Gastrocnemius medialis (tissue), 4 donors: ENCODE measurements at places on chromosomes 12 and 14. TPM values are rescaled to one million over a fixed set of nuclear protein-coding genes. Genes with fewer than 3 reads are reported as not detected.
A peak's percentile ranks its signal among the peaks of the same experiment; 100 is the strongest.

DNA sequence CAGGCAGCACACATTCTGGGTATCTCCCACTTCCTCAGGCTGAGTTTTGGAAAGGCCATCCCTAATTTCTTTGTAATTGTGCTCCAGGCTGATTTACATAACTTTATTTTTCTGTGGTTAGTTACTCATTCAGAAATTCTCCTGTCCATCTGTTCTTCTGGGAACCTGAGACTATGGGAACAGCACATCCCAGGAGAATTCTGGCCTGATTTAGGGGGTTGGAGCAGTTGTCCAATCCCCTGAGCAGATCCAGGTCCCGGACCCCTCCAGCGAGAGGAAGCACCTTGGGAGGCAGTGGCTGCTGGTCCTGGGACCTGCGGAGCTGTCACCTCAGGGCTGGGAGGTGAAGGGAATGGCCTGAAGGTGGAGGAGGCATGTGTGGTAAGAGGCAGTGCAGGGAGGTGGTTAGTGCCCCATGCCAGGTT lies 40.4 kb downstream of the TSPAN9 start:
- H3K4me3 ChIP-seq: no peak overlapping the region
- H3K36me3 ChIP-seq: no peaks in the 10 kb centered on the region
- H3K27me3 ChIP-seq: no peaks in the 10 kb centered on the region

GRCh38 chr12:69106482-69107118 lies 132.8 kb upstream of the CPSF6 start:
- DNase-seq: no peak
- H3K27me3 ChIP-seq: no peaks in the 10 kb centered on the region
- no peak overlapping the region for H3K27ac ChIP-seq
- no peaks in the 10 kb centered on the region for H3K36me3 ChIP-seq

CHFR gene
- total RNA-seq: 10.8 TPM

DNA sequence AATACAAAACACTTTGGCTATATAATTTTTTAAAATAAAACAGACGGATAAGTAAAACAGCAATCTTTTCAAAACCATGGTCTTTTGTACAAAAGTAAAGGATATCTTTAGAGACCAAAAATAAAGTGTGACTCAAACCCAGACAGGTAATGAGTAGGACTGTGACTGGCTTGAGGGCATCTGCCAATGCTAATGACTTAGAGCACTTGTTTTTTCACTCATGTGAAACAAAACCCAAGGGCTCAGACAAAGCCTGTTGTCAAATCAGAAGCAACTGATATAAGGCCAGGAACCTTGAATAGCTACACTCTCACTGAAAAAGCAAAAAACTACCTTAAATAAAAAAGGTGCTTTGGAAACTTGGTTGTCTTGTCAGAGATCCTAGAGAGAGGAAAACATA lies 357.4 kb downstream of the TMEM117 start:
- DNase-seq: no peak
- H3K27me3 ChIP-seq: no peaks in the 10 kb centered on the region
- no peak overlapping the region for H3K27ac ChIP-seq
- no peaks in the 10 kb centered on the region for H3K36me3 ChIP-seq

- DNase-seq: no peak
- no peak overlapping the region for H3K4me3 ChIP-seq
- H3K27ac ChIP-seq: no peak overlapping the region
- H3K4me1 ChIP-seq: no peaks in the 10 kb centered on the region
- no peaks in the 10 kb centered on the region for H3K27me3 ChIP-seq
Measured at GRCh38 chr14:72597252-72598233, 296.4 kb downstream of the DPF3 start.

GRCh38 chr14:50608302-50608851 lies 48.4 kb downstream of the ATL1 start:
- H3K36me3 ChIP-seq: no peaks in the 10 kb centered on the region
- H3K27ac ChIP-seq: no peak overlapping the region
- no peak for DNase-seq
- H3K4me3 ChIP-seq: no peak overlapping the region

GRCh38 chr14:73223049-73223448 lies 14.3 kb upstream of the PAPLN start:
- H3K27ac ChIP-seq: no peak overlapping the region
- no peak overlapping the region for H3K4me3 ChIP-seq
- no peaks in the 10 kb centered on the region for H3K4me1 ChIP-seq
- no peaks in the 10 kb centered on the region for H3K36me3 ChIP-seq
- no peak for DNase-seq

- H3K36me3 ChIP-seq: no peaks in the 10 kb centered on the region
- DNase-seq: no peak
- no peaks in the 10 kb centered on the region for H3K27me3 ChIP-seq
- H3K4me1 ChIP-seq: no peaks in the 10 kb centered on the region
- H3K4me3 ChIP-seq: no peak overlapping the region
Measured at GRCh38 chr12:102633981-102634605, 153.7 kb upstream of the IGF1 start.

SAMD15 gene
- total RNA-seq: not detected

DNA sequence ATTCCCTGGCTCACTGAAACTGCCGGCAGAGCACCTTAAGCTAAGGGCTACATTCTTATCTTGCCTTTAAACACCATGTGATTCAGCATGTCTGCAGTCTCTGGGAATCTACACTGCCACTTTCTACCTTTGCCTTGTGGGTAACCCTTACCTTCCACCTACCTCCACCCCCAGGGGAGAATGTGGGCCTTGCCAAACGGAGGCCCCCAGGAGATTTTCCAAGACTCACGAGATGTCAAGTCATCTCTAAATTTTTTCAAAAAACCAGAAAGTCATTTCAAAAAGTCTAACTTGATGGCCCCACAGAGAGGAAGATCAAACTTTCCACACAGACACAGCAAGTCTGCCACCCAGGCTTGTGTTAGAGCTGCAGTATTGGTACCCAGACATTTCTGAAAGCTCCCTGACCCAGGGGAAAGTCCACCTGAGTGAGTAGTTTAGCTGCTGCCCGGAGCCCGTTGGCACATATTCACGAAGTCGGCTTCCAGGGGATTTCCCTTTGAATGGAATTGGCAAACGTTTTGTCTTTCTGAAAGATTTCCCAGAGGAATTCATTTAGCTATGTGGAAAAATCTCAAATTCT lies 4.7 kb upstream of the PSMA6 start:
- H3K4me1 ChIP-seq: no peaks in the 10 kb centered on the region
- DNase-seq: no peak
- no peaks in the 10 kb centered on the region for H3K27me3 ChIP-seq
- no peak overlapping the region for H3K4me3 ChIP-seq

GRCh38 chr14:92888896-92889295 lies 34.1 kb upstream of the CHGA start:
- no peak for DNase-seq
- H3K36me3 ChIP-seq: no peaks in the 10 kb centered on the region
- peaks cover 3% of the 10 kb centered on the region for H3K27me3 ChIP-seq
- H3K27ac ChIP-seq: no peak overlapping the region

- H3K27me3 ChIP-seq: no peaks in the 10 kb centered on the region
- DNase-seq: no peak
- no peaks in the 10 kb centered on the region for H3K36me3 ChIP-seq
- no peak overlapping the region for H3K4me3 ChIP-seq
- peaks cover 10% of the 10 kb centered on the region for H3K4me1 ChIP-seq
Measured at GRCh38 chr12:52284562-52285171, 6.7 kb downstream of the KRT81 start.

DNA sequence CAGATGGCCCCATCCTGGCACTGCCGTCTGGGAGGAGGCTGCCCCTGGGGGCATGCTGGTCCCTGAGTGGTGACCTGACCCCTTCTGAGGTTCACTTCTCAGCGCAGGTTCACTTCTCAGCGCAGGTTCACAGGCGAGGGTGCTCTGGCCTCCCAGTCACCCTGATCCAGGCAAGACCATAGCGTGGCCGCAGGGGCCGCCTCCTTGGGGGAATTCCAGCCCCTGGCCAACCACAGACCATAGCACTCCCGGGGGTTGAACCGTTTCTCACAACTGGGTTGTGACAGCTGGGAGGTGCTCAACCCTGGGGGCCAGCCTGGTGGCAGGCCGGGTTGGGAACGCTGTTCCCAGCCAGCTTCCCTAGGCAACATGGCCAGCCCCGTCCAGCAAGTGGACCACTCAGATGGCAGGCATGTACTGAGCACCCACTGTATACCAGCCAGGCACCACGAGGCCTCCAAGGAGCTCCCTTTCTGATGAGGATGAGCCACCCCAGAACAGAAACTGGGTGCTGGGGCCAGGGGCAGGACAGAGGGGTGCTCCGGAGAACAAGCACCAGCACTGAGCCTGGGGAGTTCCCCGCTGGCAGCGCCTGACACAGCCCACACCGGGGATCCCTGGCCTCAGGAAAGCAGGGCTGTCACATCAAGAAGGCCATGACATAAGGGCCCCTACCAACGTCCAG lies 28.3 kb upstream of the ZFP36L1 start:
- no peaks in the 10 kb centered on the region for H3K27me3 ChIP-seq
- H3K4me3 ChIP-seq: no peak overlapping the region
- peaks cover 5% of the 10 kb centered on the region for H3K4me1 ChIP-seq
- no peaks in the 10 kb centered on the region for H3K36me3 ChIP-seq

HDAC7 gene
- 12.2 TPM for total RNA-seq

DNA sequence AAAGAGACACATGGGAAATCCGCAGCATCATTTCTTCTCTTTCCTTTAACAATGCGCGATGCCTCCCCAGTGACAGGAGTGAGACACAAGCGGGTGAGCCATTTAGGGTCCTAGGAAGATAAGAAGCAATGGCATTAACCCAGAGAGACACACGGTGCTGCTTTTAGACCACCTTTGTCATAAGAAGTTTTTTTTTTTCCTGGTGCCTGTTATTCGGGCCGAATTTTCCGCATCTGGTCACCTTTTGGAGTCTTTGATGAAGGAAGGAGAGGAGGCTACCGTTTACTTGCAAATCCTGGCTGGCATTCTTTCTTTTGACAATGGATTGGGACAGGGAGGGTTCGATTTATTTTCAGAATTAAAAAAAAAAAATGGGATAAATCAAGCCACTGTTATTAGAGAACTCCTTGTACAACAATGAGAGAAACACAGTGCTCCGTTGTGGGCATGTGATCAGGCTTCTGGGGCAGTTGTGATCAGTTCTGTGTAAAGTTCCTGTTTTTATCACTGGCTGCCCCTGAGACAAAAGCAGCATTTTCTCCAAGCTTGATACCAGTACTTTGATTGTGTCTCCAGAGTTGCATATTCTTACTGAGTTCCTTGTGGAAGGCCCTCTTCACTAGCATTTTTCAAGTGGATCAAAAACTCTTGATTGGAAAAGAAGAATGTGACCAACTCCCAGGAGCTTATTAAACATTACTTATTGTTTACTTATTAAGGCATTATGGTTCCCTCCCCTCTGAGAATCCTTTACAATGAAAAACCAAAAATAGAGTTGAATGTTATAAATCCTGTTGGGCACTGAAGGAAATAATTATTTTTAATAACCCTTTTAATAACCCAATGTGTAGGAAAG lies 1.1 kb downstream of the DIP2B start:
- peak overlapping the region; percentile 95 for H3K27ac ChIP-seq
- H3K4me3 ChIP-seq: peak overlapping the region; percentile 80
- no peak for DNase-seq
- peaks cover 47% of the 10 kb centered on the region for H3K4me1 ChIP-seq
- H3K36me3 ChIP-seq: no peaks in the 10 kb centered on the region

DNA sequence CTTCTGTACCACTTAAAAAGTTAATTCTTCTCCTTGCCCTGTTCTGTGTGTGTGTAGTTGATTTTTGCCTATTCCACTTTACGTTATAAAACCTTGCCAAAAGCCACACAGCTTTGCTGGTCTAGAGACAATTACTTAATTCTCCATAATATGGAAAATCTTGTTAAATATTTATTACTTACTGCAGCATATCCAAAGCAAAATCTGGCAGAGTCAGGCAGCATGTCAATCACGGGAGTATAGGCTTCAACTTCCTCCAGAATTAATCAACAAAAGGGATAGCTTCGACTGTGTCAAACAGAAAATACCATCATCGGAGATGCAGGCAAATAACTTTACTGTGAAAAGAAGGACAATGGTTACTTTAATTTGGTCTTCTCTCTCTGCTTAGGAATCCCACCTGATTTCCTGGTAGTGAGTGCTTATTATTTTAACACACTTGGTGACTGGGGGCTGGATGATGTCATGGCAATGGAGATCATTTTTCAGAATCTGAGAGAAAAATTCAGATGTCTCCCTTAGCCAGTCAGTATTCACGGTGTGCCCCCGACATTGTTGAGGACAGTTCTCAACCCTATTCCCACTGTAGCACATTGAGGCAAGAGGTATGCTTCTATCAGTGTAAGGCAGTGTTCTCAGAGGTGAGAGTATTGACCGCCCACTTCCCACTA lies 3.7 kb upstream of the MSRB3 start:
- no peak overlapping the region for H3K27ac ChIP-seq
- no peak for DNase-seq
- no peaks in the 10 kb centered on the region for H3K27me3 ChIP-seq
- H3K36me3 ChIP-seq: no peaks in the 10 kb centered on the region
- peaks cover 4% of the 10 kb centered on the region for H3K4me1 ChIP-seq

HCAR1 gene
- not detected for total RNA-seq

DNA sequence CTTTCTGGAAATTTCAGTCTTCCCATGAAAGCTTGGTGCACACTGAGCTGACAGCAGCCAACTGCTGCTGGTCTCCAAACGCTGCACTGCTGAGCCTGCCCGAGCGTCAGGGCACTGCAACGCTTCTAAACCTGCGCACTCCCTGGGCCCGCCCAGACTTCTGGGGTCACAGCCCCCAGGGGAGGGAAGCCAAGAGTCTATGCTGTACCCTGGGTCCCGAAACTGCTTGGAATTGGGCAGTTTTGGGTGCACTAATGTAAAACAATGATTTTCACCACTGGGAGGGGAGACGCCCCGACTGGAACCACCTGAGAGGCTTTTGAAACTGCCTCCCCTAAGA lies 32.0 kb downstream of the CCDC92 start:
- no peaks in the 10 kb centered on the region for H3K27me3 ChIP-seq
- no peaks in the 10 kb centered on the region for H3K4me1 ChIP-seq
- DNase-seq: no peak
- H3K36me3 ChIP-seq: peaks cover 57% of the 10 kb centered on the region

- no peak overlapping the region for H3K27ac ChIP-seq
- no peak for DNase-seq
- H3K36me3 ChIP-seq: no peaks in the 10 kb centered on the region
- peaks cover 6% of the 10 kb centered on the region for H3K27me3 ChIP-seq
- H3K4me1 ChIP-seq: no peaks in the 10 kb centered on the region
- no peak overlapping the region for H3K4me3 ChIP-seq
Measured at GRCh38 chr12:52354200-52354599, 13.1 kb downstream of the KRT85 start.

DNA sequence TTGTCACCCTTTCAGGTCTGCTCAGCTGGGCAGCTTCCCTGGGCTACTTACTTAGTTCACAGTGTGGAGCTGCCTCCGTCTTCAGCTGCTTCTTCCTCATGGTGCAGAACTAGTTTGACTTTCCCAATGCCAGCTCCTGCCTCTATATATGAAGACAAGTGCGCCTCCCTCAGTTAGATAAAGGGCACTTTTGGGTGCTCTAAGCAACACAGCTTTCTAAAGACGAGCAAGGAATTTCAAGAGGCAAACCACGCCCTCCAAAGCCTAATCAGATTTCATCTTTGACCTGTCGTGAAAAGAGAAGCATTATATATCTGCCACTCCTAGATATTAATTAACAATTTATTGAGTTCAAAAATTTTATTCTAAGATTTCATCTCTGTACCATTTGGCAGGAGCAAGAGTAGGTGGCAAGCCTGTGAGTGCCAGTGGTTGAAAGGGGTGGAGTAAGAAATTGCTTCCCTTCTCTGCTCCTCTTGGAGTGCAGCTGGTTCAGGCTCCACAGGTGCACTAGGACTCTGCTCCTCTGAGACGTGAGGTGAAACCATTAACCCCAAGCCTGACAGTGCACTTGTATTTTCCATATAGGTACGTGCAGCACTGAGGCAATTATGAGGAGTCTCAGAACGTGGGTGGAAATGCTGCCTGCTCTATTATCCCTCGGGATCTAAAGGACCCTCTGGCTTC lies 2.1 kb upstream of the SLC11A2 start:
- peaks cover 15% of the 10 kb centered on the region for H3K4me1 ChIP-seq
- H3K27me3 ChIP-seq: no peaks in the 10 kb centered on the region
- no peak for DNase-seq
- H3K36me3 ChIP-seq: no peaks in the 10 kb centered on the region

- no peaks in the 10 kb centered on the region for H3K36me3 ChIP-seq
- no peak overlapping the region for H3K27ac ChIP-seq
- no peak overlapping the region for H3K4me3 ChIP-seq
Measured at GRCh38 chr14:86299994-86300393, 770.0 kb downstream of the FLRT2 start.
